CD4-positive, alpha-beta T cell (primary cell): ENCODE measurements at places on chromosomes 2 and 18.

- DNase-seq: no peak
Measured at GRCh38 chr2:181158427-181158826, 178.0 kb downstream of the UBE2E3 start.

DNA sequence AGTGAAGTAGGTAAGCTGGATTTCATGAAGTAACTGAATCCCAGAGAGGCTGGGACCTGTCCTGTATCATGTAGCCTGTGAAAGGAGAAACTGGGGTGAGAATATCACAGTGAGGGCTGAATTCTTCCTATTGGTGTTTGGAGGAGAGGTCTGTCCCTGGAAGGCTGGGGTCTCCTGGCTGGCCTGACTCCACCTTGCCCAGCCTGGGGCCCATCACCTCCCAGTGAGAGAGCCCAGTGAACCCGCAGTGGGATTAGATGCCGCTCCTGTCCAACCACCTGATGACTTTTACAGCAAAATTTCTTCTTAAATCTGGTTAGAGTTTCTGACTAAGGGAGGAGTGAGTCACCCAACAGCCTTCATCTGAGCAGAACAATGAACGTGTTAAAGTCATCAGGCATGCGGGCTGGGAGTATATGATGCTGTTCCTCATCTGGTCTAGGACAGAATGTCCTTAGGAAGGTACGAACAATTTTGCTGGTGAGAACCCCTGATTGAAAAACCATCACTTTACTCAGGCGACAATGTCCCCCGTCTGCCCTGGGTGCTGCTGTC is 152.9 kb downstream of the LPIN1 start:
- no peak for DNase-seq

DNA sequence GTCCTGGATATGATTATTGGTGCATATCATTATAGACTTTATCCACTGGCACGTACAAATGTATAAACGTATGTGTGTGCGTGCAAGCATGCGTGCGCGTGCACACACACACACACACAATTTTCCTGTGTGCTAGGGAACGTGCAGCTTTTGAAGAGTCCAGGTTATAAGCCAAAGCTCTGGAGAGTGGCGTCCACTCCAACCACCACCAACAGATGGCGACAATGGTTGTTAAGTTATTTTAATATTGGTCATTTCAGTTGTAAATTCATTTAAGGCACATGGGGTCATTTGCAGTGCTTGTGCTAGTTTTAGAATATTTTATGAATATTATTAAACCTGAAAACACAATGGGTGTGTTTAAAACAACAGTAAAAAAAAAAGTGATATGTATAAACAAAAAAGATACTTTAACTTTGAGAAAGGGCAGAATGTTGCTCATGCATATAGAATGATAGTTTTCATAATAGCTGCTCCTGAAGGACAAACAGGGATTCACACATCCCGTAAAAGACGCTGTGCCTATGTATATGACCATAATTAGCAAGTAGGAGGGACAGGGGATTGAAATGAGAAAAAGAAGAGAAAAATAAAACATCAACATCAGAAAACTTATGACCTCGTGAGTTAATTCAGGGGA is 124.2 kb upstream of the ITGB6 start:
- peak; percentile 60 for DNase-seq

DNA sequence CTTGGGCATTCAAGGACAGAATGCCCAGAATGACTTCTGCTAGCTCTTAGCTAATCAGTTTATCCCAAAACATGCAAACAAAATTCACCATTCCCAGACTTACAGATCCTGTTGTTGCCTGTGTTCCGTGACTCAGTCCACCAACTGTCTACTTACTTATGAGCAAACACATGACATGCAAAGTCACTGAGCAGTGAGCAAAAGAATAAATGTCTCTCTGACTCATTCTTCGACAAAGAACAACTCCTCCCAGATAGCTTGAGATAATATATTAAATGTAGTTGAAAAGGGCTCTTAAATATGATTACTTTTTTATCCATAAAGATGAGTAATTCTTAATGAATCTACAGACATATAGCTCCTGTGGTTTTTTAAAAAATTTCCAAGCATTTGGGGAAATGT is 9.0 kb upstream of the CREG2 start:
- DNase-seq: no peak

- DNase-seq: no peak
Measured at GRCh38 chr2:2879781-2880180, 497.8 kb downstream of the EIPR1 start.

- no peak for DNase-seq
Measured at GRCh38 chr2:14306268-14306861, 326.2 kb upstream of the LRATD1 start.

GRCh38 chr2:187532333-187533120 is 21.7 kb downstream of the TFPI start:
- DNase-seq: no peak
